HFFc6 (cell line): ENCODE measurements at places on chromosomes 2 and 18. TPM values are rescaled to one million over a fixed set of nuclear protein-coding genes. Genes with fewer than 3 reads are reported as not detected.

VAMP5 gene
- 51.2 to 90.1 TPM (median 78.7 TPM) in 3 replicates for total RNA-seq

ITGA4 gene
- total RNA-seq = 19.2 to 32.6 TPM (median 26.4 TPM) in 3 replicates

PDE1A gene
- total RNA-seq = 3.0 and 6.4 TPM in 2 replicates

UNC80 gene
- total RNA-seq = not detected in 3 replicates

GLI2 gene
- total RNA-seq = 38.2 to 41.9 TPM (median 39.3 TPM) in 3 replicates

TUBB8B gene
- not detected in 3 replicates for total RNA-seq

KCNJ3 gene
- not detected in 2 replicates for total RNA-seq

CHN1 gene
- 80.2 and 97.2 TPM in 2 replicates for total RNA-seq

POTEJ gene
- not detected in 3 replicates for total RNA-seq

TCF23 gene
- not detected in 3 replicates for total RNA-seq

UGT1A8 gene
- not detected in 3 replicates for total RNA-seq

HJURP gene
- total RNA-seq = 17.1 to 31.8 TPM (median 29.7 TPM) in 3 replicates

OXER1 gene
- total RNA-seq = not detected in 2 replicates

SYT4 gene
- not detected in 3 replicates for total RNA-seq

SAG gene
- not detected in 3 replicates for total RNA-seq

MYO7B gene
- 0.74 and 1.1 TPM in 2 replicates for total RNA-seq

B3GNT7 gene
- 0.15 to 0.54 TPM in 2 of 3 replicates, not detected in the other for total RNA-seq

AAK1 gene
- total RNA-seq = 96.8 to 113 TPM (median 104 TPM) in 3 replicates

FAM136A gene
- 28.5 to 33.8 TPM (median 33.6 TPM) in 3 replicates for total RNA-seq

ACKR3 gene
- 0.18 TPM in 1 of 2 replicates, not detected in the other for total RNA-seq

TFPI gene
- total RNA-seq = 25.4 to 34.7 TPM (median 29.8 TPM) in 3 replicates

GCG gene
- total RNA-seq = not detected in 3 replicates

PLCD4 gene
- total RNA-seq = 0.97 and 1.7 TPM in 2 replicates

TMEM247 gene
- total RNA-seq = not detected in 3 replicates

DUSP2 gene
- 10.7 and 20.2 TPM in 2 replicates for total RNA-seq

DSC3 gene
- not detected in 3 replicates for total RNA-seq

HTR2B gene
- 0.09 to 0.13 TPM in 2 of 3 replicates, not detected in the other for total RNA-seq

ABCG5 gene
- total RNA-seq = not detected in 3 replicates

TRIM43 gene
- not detected in 3 replicates for total RNA-seq

MFSD2B gene
- 0.34 and 0.63 TPM in 2 replicates for total RNA-seq

MALL gene
- total RNA-seq = 24.5 to 37.6 TPM (median 29.2 TPM) in 3 replicates

INPP5D gene
- 0.43 TPM in 1 of 2 replicates, not detected in the other for total RNA-seq

PCARE gene
- total RNA-seq = not detected in 3 replicates

TNP1 gene
- not detected in 3 replicates for total RNA-seq

RUFY4 gene
- not detected in 3 replicates for total RNA-seq

SKOR2 gene
- not detected in 3 replicates for total RNA-seq

NOL4 gene
- total RNA-seq = not detected in 3 replicates

CDK5R2 gene
- 0.07 to 0.08 TPM in 2 of 3 replicates, not detected in the other for total RNA-seq

ITGA6 gene
- 149 to 273 TPM (median 214 TPM) in 3 replicates for total RNA-seq
